ENCODE measurements at places on chromosomes 2 and 18.

DNA sequence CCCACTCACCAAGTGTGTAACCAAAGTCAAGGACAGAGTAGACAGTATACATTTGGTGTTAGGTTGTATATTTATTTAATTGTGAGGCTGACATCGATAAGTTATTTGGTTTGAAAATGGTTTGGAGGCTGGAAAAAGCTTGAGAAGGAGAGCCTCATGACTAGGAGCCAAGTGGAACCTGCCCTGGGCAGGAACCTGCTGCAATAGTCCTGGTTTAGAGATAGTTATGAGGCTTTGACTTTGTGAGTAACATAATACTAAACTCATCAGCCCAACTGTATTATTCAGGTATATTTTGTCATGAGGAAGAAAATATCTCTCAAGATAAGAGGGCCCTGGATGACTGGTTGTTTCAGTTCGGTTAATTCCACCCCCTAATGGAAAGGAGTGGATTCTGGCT is 234.3 kb upstream of the CYRIA start:
- DNase-seq: no peak

GRCh38 chr2:183037553-183038340 is 510 bp downstream of the NCKAP1 start:
- DNase-seq: peak; percentile 46

DNA sequence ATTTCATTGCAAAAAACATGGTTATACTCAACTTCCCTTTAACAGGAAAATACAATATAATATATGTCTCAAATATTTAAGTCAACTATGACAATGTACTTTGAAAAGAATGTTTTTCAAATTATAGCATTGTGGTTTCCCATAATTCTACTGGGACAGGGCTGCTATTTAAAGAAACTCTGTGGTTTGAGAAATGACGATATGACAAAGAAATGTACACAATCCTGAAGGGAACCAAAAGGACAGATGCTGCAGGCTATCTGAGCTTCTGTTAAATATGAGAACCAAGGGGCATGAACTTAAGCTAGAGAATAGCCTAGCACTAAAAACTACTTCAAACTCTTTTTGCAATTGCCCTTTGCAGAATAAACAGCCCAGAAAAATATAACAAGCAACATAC is 415.9 kb downstream of the GRB14 start:
- no peak for DNase-seq

GRCh38 chr18:53796040-53796729 is 428.3 kb downstream of the MBD2 start:
- DNase-seq: no peak

DNA sequence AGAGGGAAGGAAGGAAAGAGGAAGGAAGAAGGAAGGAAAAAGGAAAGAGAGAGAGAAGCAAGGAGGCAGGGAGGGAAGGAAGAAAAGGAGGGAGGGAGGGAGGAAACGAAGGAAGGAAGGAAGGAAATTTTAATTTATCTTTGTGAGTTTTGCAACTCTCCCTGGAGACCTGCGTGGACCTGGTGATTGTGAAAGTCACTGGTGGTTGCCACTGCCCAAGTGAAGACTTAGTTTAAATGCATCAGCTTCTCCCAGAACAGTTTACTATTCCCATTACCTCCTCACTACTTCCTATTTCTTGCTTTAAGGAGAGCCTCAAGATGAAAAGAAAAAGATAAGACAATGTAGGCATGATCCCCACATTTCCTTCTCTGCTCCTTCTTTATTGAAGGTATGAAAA is 68.8 kb downstream of the ACVR1C start:
- DNase-seq: no peak

- DNase-seq: no peak
Measured at GRCh38 chr2:180670302-180671003, 310.0 kb upstream of the UBE2E3 start.

DNA sequence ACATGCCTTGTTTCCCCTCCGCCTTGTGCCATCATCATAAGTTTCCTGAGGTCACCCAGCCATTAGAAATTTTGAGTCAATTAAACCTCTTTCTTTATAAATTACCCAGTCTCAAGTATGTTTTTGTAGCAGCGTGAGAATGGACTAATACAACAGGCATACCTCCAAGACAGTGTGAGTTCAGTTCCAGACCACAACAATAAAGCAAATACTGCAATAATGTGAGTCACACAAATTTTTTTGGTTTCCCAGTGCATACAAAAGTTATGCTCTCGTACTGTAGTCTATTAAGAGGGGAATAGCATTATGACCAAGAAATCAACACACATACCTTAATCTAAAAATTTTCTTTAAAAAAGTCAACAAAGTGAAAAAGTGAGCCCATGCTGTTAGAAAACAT is 217.2 kb downstream of the NR4A2 start:
- no peak for DNase-seq

GRCh38 chr2:222827417-222827816 is 33.4 kb upstream of the ACSL3 start:
- DNase-seq: no peak

- peak; percentile 26 for DNase-seq
Measured at GRCh38 chr2:203534621-203535077, 452 bp downstream of the RAPH1 start.

GRCh38 chr2:28629910-28630309 is 121.7 kb upstream of the PPP1CB start:
- DNase-seq: no peak

DNA sequence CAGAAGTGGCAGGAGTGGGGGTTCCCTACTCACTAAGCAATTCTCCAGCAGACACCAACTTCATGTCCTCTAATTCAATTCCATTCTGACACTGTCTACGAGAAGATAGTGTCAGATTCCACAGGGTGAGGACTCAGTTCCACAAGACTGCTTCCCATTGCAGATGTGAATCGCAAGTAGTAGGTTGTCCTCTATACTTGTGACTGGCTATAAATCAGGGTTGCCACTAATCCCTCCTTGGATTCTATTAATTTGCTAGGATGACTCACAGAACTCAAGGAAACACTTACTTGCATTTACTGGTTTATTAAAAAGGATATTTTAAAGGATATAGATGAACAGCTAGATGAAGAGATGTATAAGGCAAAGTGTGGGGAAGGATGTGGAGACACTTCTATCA is 184.1 kb upstream of the ACVR2A start:
- no peak for DNase-seq

- no peak for DNase-seq
Measured at GRCh38 chr2:45001869-45002385, 7.3 kb downstream of the SIX2 start.

DNA sequence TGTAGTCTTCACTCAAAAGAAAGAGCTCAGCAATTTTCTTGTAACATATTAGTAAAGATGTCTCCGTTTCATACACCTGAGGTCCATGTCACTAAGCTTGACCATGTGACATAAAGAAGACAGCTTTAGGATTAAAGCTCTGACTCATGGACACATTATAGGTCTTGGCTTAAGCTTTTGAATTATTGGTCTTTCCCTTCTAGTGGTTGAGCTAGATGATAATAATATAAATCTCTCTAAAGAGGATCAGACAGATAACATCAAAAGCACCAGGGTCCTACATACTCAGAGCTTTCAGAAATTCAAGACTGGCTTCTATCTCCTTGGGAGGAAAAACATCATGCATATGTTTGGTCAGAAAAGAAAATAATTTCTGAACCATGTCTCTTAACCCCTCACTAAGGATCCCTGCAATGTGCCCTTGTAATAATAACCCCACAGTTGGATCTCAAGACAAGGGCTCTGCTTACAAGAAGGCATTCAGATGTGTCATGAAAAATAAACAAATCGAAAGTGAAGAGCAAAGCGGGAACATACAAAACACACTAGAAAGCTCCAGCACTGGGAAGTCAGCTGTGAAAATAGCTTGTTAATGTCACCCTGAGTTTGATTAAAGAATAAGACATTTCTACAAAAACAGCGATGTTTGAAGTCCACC is 174.5 kb downstream of the PID1 start:
- no peak for DNase-seq

GRCh38 chr2:73232403-73233153 is 461 bp downstream of the PRADC1 start:
- no peak for DNase-seq

DNA sequence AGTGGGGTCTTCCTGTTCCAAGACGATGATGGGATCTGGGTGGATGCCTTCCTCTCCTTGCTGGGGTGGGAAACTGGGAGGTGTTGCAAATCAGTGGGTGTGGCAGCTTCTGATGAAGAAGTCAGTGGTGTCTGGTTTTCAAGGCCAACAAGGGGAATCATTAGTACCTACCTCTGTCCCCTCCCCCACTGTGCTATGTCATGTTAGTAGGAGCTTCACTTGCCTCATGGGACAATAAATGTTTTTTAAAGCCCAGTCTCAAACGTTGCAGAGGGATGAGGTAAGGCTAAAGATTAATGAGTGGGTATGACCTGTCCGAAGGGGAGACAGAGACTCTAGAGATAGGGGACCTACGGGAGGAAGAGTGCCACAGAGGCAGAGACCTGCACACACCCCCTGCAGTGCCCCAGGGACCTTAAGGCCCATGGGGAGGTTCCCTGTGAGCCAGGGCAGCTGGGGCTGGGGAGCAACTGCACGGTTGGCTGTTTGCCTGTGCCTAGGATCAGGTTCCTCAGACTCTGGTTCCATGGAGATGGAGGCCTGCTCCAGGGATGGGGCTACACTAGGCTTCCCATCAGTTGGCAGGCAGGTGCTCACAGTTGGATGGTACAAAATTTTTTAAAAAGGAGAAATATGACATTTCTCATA is 37.8 kb upstream of the SLC1A4 start:
- DNase-seq: no peak

DNA sequence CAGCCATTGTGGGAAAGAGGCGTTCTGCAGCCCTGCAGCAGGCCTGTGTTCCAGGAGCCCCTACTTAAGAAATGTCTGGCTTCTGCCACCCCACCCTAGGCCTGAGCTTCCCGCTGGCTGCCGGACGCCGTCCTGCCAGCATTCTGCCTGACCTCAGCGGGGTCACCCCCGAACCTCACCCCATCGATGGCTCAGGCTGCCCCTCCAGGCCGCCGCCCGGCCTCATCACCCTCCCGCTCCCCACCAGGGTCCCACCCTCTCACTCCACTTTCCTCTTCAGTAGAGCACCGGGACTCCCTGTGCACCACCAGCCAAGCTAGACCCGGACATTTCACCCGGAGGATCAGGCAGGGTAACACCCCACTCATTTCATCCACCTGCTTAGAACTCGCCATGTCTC is 73.6 kb upstream of the SALL3 start:
- DNase-seq: no peak

DNA sequence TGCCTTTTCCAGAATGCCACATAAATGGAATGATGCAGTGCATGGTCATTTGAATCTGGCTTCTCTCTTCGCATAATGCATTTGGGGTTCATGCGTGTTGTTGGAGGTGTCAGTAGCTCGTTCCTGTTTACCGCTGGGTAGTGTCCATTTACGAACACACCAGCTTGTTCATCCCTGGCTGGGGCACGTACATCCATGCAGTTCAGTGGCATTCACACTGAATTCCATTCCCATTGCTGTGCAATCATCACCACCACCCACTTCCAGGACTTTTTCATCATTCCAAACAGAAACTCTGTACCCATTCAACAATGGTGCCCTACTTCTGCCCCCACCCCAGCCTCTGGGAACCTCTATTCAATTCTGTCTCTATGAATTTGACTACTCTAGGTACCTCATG is 14.7 kb upstream of the CIDEA start:
- no peak for DNase-seq

GRCh38 chr2:8317418-8317817 is 364.4 kb upstream of the ID2 start:
- no peak for DNase-seq

GRCh38 chr2:230903231-230904150 is 21.6 kb downstream of the GPR55 start:
- DNase-seq: no peak

DNA sequence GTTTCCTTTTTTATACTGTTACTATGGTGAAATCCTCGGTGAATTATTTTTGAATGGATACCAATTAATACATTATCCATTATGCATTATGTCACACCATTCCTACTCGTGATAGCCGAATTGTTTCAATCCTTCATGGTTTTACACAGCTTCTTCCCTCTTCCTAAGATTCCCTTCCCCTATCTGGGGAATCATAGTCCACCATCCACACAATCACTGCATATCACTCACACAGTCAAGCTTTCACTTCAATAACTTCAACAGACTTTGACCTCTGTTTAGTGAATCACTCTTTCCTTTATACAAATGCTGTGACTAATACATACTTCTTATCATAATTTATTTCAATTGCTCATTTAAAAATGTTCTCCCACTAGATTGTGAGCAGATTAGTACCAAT is 1108.1 kb upstream of the LRRTM1 start:
- DNase-seq: no peak

GRCh38 chr2:102764083-102764482 is 2.3 kb downstream of the TMEM182 start:
- no peak for DNase-seq

DNA sequence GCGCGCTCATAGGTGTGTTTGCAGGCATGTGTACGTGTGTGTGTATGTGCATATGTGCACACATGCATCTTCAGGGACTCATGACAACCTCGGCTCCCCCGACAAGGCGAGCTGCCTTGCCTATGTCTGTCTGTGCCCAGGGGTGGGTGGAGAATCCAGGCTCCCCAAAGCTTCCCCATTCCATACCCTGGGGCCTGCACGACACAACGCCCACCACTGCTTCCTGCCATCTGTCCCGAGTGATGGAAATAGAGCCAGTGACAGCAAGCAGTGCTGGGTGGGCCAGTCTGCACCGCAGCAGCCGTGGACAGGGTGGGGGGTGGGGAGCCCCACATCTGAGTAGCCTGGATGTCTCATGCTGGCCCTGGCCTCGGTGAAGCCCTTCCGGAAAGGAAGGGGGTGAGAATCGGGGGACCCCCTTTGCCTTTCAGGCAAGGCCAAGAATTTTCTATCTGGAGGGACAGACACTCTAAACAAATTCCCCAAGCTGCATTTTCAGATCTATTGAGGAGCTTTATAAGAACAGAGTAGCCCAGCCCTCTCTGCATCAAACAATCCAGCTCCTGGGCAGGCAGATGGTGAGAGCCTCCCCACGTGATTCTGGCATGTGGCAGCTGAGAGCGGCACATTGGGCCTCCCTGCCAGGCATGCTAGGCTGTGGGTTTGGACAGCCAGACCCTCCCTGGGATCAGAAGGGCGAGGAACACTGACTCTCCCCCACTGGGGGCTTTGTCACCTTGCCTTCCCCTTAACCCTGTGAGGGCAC is 4.9 kb downstream of the KCNIP3 start:
- no peak for DNase-seq

DNA sequence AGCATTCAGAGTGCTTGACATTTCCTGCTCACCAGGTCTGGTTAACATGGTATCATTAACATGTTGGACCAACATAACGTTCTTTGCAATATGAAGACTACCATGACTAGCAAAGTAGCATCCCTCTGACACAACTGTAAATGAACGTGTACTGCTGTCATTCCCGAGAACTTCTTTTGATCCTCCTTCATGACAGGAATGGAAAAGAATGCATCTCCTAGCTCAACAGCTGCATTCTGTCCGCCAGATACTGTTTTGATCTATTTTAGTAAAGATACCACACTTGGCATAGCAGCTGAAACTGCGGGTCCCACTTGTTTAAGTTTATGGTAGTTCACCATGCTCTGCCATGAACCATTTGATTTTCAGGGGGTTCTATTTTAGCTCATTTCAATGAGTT is 144.2 kb upstream of the PARD3B start:
- no peak for DNase-seq

GRCh38 chr2:229032608-229033234 is 238.4 kb downstream of the PID1 start:
- DNase-seq: no peak

GRCh38 chr2:191941376-191941929 is 94.6 kb upstream of the CAVIN2 start:
- DNase-seq: no peak

- no peak for DNase-seq
Measured at GRCh38 chr2:191478799-191479679, 198.9 kb upstream of the NABP1 start.

- DNase-seq: no peak
Measured at GRCh38 chr2:215979620-215980019, 33.7 kb downstream of the MREG start.

Data from stimulated activated CD4-positive, alpha-beta T cell treated with anti-CD3 and anti-CD28 coated beads, Interleukin-4, amount 100 ng/mL, for 1 hour (primary cell).